ENCODE measurements at places on chromosomes 3 and 15. TPM values are rescaled to one million over a fixed set of nuclear protein-coding genes. Genes with fewer than 3 reads are reported as not detected.

- no peak for DNase-seq
Measured at GRCh38 chr15:40543631-40544294, 21.1 kb downstream of the CCDC32 start.

GRCh38 chr3:186152889-186153292 lies 44.0 kb upstream of the ETV5 start:
- DNase-seq, result no peak

DNA sequence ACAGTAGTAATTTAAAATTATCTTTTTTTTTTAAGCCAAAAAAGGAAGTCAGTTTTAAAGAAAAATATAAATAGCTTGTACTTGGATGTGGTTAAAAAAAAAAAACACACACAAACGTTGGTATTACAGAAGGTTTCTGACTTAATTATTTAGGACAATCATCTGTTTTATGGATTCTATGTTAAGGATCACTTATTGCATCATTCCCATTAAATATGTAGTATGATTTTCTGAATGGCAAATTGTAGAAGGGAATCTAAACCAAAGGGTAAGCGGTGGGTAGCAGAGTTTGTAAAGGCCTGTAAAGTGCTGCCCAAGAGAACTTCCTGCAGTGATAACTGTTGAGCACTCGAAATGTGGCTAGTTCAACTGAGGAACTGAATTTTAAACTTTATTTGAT lies 8.0 kb downstream of the SENP2 start:
- no peak for DNase-seq

DNA sequence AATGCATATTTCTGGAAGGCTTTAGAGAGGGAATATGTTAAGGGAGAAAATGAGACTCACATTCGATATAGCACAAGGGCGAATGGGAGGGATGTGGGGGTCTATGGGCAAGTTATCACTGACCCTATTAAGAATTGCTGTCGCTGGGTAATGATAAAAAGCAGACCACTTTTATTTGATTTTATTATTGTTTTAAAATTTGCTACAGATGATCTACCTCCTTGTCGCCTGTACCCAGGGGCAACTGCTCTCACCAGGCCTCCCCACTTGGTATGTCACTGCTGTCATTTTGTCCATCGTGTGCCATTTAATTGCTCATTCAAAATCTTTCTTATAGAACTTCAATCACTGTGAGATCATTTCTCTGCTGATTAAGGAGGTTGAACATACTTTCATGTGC lies 153.8 kb downstream of the OPA1 start:
- no peak for DNase-seq

- DNase-seq, result no peak
Measured at GRCh38 chr15:77674327-77674726, 41.6 kb upstream of the LINGO1 start.

- DNase-seq, result no peak
Measured at GRCh38 chr3:112514527-112515128, 15.4 kb upstream of the BTLA start.

DNA sequence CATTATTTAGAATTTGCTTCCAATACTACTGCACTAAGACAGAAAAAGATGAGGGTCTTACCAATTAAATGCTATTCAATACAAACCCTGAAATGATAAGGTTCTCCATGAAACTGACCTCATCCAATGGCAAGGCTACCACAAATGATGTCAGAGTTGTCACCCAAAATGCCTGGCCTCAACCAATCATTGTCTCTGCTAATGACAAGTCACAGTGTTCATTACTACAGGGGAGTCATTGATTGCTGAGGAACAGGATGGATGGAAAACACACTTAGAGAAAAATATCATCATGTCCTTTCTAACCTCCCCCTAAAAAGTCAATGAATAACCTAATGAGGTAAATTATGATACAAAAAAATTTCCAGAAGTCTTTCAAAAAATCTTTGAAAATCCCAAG lies 91.0 kb downstream of the FOXP1 start:
- DNase-seq, result no peak

DNA sequence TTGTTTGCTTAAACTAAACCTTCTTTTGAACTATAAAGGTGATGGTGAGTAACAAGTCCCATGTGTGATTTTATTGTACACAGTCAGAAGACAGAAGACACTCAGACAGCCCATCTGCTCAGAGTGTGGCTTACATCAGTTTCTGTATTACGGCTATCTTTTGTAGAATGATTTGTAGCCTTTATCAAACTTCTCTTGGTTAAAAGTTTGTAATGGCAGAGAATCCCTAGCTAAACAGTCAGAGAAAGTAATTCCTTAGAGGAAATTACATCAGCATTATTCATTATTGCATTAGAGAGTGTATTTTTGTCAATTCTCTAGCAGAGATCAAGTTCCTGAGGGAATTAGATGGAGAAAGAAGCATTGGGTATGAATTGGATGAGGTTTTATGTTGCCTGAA lies 500.8 kb downstream of the CNTN4 start:
- no peak for DNase-seq

GRCh38 chr3:52831500-52832301 lies 1.2 kb upstream of the ITIH4 start:
- peak; percentile 81 for DNase-seq

GRCh38 chr3:23004971-23005370 lies 198.2 kb upstream of the UBE2E2 start:
- no peak for DNase-seq

DNA sequence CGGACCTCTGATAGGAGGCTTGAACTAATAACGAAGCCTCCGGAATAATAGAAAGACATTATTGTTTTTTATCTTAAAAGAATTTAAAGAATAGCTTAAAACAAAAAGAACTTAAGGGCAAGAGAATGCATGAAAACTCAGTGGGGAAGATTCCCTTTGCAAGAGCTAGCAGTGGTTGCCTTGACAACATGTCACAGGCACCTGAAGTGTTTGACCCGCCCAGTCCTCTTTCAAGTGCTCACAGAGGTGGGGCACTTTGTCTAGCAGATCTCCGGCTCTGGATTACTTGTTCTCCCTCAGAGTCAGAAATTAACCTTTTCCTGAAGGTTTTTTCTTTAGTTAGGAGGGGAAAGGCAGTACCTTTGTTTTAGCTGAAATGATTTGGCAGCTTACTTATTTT lies 37.8 kb downstream of the LARS2 start:
- DNase-seq, result no peak

- DNase-seq, result no peak
Measured at GRCh38 chr3:188446766-188447165, 292.8 kb downstream of the LPP start.

DNA sequence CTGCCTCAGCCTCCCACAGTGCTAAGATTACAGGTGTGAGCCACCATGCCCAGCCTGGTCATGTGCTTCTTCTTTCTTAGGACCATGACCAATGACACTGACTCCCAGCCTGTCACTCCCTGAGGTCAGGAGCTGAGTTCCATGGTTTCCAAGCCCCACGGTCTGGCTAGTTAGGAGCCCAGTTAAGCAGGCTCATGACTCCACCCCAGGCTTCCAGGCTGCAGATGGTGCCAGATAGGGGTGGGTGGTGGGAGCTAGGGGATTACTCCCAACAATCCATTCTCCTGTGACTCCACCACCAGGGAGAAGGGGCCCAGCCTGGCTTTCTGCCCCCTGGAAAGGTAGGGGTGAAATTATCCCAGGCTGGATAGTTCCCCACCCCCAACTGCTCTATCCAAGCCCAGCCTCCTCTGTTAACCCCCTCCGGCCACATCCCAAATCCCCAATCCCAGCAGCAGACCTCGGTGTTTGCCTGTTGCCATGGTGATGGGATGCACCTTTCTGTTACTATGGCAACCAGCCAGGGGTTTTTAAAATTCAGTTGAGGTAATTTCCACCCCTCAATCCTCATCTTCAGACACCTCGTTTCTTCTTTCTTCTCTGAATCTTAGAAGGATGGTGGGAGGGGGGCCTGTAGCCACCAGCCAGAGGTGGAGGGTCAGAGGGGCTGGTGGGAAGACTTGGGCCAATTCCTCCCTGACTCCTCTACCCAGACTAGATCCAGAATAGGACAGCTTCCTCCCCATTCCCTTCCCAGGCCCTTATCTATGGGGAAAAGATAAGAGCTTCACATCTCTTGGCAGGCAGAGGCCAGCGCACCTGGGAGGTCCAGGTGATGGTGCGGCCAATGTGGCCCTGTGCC lies 22.5 kb upstream of the SEMA3F start:
- no peak for DNase-seq

DNA sequence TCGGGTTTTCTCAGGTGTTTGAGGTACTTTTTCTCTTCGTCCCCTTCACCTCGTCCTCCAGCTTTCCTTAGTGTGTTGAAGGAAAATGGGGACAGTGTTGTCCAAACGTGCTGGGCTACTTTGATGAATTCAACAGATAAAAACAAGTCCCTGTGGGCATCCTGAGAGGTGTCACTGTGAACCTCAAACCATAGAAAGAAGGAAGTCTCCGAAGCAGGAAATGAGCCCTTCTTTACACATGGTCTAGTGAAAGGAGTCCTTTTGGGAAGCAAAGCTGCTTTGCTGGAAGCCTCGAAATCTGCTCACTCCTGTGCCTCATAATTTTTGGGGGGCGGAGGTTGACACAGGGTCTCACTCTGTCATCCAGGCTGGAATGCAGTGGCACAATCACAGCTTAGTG lies 10.6 kb downstream of the IL17RB start:
- no peak for DNase-seq

GRCh38 chr15:70586241-70586640 lies 177.1 kb downstream of the UACA start:
- DNase-seq, result no peak

DNA sequence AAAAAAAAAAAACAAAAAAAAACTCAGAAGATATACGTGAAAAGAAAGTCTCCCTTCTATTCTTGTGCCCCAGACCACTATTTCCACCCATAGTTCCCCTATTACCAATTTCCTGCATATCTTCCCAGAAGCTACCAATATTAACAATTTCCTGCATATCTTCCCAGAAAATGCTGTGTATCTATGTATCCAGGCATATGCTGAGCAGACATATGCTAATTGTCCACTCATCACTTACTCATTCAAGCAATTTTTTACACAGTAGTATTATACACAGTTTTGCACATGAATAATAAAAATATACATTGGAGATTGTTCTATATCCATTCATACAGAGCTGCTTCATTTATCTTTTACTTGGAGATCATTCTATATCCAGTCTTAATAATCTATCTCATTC lies 12.6 kb upstream of the SLMAP start:
- DNase-seq, result no peak

DNA sequence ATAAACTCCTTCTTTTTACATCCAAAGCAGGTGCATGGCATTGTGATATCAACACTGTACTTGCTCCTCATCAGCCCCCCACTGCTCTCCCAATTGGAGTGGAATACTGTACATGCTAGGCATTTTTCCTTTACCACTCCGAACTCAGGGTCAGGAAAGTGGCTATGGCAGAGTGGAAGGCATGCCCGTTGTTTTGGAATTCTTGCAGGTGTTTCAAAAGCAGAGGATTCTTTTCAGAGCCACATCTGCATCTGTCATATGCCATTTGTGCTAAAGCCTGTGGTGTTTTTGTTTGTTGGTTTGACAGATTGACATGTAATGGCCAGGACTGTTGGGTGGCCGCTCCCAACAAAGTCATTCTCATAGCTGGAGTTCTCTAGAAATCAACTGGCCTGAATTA lies 41.7 kb downstream of the SOX2 start:
- DNase-seq, result no peak

- DNase-seq, result no peak
Measured at GRCh38 chr3:108117241-108117775, 26.5 kb upstream of the CD47 start.

Gene TTC21A
- total RNA-seq, result 2.5 TPM

Gene COPG1
- total RNA-seq, result 140 TPM

Gene FOXB1
- not detected for total RNA-seq

Gene CHST13
- total RNA-seq, result 23.8 TPM

Gene NCKIPSD
- 13.7 TPM for total RNA-seq

Gene CLRN1
- total RNA-seq, result not detected

Gene ALDH1A3
- 5.0 TPM for total RNA-seq

Gene PRRT3
- 0.27 TPM for total RNA-seq

Gene ITIH3
- total RNA-seq, result 1,822 TPM

Gene MYH15
- total RNA-seq, result not detected
